ENCODE measurements at places on chromosomes 5 and 9. TPM values are rescaled to one million over a fixed set of nuclear protein-coding genes. Genes with fewer than 3 reads are reported as not detected.

Gene TMEM174
- not detected for total RNA-seq

Gene ZNF782
- total RNA-seq: 4.9 TPM

Gene TLX3
- 161 TPM for total RNA-seq

Gene CNTNAP3
- 12.6 TPM for total RNA-seq

Gene GFI1B
- total RNA-seq: not detected

Gene ADRA1B
- total RNA-seq: 0.66 TPM

Gene AHRR
- 2.0 TPM for total RNA-seq

Gene PHYKPL
- 89.7 TPM for total RNA-seq

Gene RLN1
- total RNA-seq: not detected

Gene KIF24
- 0.78 TPM for total RNA-seq

Gene DEPDC1B
- total RNA-seq: 8.2 TPM

Gene TAL2
- total RNA-seq: 1.6 TPM

Gene PCDH12
- 1.7 TPM for total RNA-seq

Gene TRPM3
- 3.3 TPM for total RNA-seq

Gene S1PR3
- 2.9 TPM for total RNA-seq

Measured in glutamatergic neuron (in vitro differentiated cells).